ENCODE measurements at places on chromosomes 16 and 17.

- DNase-seq: peak; percentile 92
Observed at GRCh38 chr17:59825533-59826322, 67.0 kb downstream of the TUBD1 start.

GRCh38 chr16:63617047-63617989 is 1504.5 kb downstream of the CDH11 start:
- no peak for DNase-seq

DNA sequence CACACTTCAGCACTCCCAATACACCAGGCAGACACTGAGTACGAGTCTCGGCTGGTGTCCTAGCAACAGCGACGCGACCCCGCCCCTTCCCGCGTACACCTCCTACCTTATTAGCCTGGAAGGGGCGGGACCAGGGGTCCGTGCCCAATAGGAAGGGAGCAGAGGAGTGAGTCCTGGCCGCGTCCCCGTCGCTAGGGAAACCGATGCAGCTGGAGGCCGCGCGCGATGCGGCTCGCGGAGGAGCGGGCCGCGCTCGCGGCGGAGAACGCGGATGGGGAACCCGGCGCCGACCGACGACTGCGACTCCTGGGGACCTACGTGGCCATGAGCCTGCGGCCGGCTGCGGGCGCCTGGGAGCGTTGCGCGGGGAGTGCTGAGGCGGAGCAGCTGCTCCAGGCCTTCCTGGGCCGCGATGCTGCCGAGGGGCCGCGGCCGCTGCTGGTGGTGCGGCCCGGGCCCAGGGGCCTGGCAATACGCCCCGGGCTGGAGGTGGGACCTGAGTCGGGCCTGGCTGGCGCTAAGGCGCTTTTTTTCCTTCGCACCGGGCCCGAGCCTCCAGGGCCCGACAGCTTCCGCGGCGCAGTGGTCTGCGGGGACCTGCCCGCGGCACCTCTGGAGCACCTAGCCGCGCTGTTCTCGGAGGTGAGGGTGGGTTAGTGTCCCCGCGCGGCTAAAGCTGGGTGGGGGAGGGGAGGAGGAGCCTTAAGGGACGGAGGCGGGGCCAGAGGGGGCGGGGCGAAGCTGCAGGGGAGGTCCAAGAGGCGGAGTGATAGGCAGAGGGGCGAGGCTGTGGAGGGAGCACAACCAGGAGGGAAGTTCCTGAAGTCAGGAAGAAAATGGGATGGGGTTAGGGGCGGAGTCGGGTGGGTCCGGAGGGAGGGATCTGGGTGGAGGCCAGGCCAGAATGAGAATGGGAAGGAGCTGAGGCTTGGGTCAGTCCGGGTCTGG is at the start of gene DNAH9:
DNAH9 (plus strand) TSS at position 197 of the 948 bp plus-strand sequence; CDS start at position 226, 29 bp downstream.
- DNase-seq: peak; percentile 9

DNA sequence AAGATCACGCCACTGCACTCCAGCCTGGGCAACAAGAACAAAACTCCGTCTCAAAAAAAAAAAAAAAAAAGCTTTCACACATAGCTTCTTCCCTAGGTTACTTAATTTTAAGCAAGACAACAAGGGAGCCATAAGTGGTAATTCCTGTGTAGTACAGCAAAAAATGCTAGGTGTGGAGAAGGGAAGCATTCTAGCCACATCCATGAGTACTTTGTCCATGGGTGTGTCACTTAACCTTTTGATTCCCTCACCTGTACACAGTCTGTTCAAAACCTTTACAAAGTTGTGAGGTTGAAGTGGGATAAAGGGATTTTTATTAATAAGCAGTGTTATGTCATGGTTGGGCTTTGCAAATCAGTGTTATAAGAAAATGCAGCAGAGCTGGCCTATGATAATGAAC is 4.5 kb downstream of the NME2 start:
- DNase-seq: no peak

DNA sequence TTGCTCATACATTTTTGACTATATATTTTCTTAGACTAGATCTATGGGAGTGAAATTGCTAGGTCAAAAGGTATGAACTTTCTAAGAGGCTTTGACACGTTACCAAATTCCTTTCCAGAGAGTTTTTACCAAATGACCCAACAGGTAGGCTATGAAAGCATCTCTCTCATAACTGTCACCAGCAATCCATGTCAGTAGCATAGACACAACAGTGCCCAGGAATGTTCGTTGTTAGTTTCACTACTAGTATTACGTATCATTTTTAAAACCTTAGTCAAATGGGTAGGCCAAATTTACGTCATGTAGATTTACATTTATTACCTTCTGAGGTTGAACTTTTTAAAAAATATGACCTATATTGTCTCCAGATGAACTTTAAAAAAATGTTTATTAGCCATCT is 66.8 kb downstream of the MARCHF10 start:
- no peak for DNase-seq

DNA sequence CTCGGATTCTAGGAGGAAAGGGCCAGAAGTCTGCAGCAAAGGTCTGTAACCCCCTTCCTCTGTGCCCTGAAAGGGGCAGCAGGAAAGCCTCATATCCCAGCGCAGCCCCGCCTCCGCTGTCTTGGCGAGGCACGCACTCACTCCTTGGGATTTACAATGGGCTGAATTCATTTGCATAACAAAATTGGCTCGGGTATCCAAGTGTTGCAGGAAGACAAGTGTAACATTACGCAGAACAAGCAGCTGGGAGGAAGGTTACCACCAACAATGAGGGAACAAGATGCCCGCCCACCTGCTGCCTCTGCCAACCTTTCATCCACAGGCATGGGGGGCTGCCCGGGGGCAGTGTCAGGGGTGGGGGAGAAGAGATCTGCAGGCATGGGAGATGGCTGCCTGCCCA is 130.4 kb downstream of the MRM1 start:
- no peak for DNase-seq

- no peak for DNase-seq
Observed at GRCh38 chr16:1707193-1707790, 1.3 kb downstream of the MAPK8IP3 start.

- DNase-seq: no peak
Observed at GRCh38 chr17:4490109-4490591, 8.5 kb upstream of the SPNS2 start.

DNA sequence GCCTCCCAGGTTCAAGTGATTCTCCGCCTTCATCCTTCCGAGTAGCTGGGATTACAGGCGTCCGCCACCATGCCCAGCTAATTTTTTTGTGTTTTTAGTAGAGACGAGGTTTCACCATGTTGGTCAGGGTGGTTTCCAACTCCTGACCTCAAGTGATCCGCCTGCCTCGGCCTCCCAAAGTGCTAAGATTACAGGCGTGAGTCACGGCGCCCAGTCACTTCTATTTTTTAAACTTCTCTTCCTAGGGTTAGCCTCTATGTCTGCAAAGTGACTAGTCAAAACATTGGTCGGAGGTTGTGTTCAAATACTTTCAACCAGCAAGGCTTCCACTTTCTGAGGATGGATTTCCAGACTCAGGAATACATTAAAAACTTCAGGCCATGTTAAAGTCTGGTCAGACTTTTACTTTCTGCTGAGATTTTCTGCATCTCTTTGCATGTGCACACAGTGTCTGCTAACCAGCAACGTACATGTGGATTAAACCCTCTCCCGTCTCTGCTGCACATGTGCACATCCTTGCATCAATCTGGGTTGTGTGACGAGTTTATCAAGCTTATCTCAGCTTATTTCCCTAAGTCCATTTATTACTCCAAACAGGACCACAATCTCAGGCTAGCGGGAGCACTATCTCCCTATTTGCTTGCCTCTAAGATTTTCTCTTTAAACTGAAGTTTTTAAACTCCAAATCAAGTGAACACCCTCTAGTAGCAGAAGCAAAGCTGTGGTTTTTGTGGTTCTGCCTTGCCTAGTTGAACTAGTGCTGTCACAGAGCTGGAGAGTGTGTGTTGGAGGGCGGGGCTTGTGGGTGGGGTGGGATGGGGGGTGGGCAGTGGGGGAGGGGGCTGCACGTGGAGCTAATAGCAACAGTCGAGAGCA is 525.2 kb upstream of the GOT2 start:
- peak; percentile 31 for DNase-seq

Measured in stromal cell of bone marrow (primary cell).